ENCODE measurements at places on chromosomes 12 and 14. TPM values are rescaled to one million over a fixed set of nuclear protein-coding genes. Genes with fewer than 3 reads are reported as not detected.

MYH6 gene
- not detected for total RNA-seq

KITLG gene
- total RNA-seq, result 86.0 TPM

GZMB gene
- total RNA-seq, result not detected

FBLN5 gene
- total RNA-seq, result 1.1 TPM

TPH2 gene
- total RNA-seq, result not detected

IL22 gene
- total RNA-seq, result not detected

KCNC2 gene
- total RNA-seq, result not detected

TAS2R46 gene
- 1.6 TPM for total RNA-seq

HOXC6 gene
- 0.70 TPM for total RNA-seq

ASB2 gene
- 0.58 TPM for total RNA-seq

GPX2 gene
- not detected for total RNA-seq

PLEKHH1 gene
- total RNA-seq, result 1.8 TPM

REM2 gene
- not detected for total RNA-seq

GARIN6 gene
- total RNA-seq, result not detected

CACNA1C gene
- total RNA-seq, result 0.47 TPM

ENDOU gene
- not detected for total RNA-seq

ANP32D gene
- total RNA-seq, result not detected

TMTC1 gene
- total RNA-seq, result 1.2 TPM

CAND1 gene
- 53.5 TPM for total RNA-seq

SNRPF gene
- 9.4 TPM for total RNA-seq

FGD4 gene
- 18.8 TPM for total RNA-seq

NANOG gene
- total RNA-seq, result not detected

LIN7A gene
- total RNA-seq, result 2.6 TPM

SERPINA3 gene
- 0.10 TPM for total RNA-seq

FAM222A gene
- 1.0 TPM for total RNA-seq

ZDHHC22 gene
- total RNA-seq, result not detected

BCL2L14 gene
- not detected for total RNA-seq

DCP1B gene
- total RNA-seq, result 26.4 TPM

KRT75 gene
- not detected for total RNA-seq

DPPA3 gene
- total RNA-seq, result not detected

MGP gene
- 9.1 TPM for total RNA-seq

TNFAIP2 gene
- 136 TPM for total RNA-seq
